Activated B cell treated with CpG ODN at 0.5 μM for 24 hours (primary cell): ENCODE measurements at places on chromosomes 11 and 22.

- DNase-seq = no peak
These were observed 19.5 kb downstream of the IL18BP start for GRCh38 chr11:72018171-72018570.

DNA sequence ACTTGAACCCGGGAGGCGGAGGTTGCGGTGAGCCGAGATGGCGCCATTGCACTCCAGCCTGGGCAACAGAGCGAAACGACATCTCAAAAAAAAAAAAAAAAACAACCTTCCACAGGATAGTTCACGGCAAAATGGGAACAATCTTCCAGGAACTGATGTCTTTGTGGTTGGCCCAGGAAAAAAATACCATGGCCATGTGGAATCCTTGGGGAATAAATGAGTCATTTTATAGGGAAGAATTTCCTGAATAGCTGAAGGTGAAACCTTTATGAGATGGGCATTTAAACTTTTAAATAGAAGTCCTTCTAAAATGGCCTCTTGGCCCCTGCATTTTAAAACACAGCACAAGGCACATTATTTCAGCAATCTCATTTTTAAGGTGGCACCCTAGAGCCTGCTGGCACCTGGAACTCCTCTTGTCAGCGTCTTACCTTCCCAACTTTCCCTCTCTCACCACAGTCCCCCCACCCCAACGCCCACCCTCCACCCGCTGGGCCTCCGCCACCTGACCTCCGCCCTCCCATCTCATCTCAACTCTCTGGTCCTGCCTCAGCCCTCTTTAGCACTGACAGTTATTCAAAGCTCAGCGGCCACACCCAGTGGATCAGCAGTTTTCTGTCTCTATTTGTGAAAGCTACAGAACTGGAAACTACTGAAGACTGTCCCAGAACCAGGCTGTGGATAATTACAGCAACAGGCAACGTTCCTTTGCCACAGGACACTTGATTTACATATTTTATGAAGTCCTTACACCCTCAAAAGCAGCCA is 43.1 kb downstream of the SCGB1A1 start:
- DNase-seq = no peak

- no peak for DNase-seq
These were observed 49.9 kb upstream of the LDLRAD3 start for GRCh38 chr11:35893796-35894475.

- DNase-seq = no peak
These were observed 269.4 kb downstream of the CTTN start for GRCh38 chr11:70667767-70668166.

GRCh38 chr11:118996926-118997626 is 862 bp upstream of the CENATAC start:
- DNase-seq = no peak

DNA sequence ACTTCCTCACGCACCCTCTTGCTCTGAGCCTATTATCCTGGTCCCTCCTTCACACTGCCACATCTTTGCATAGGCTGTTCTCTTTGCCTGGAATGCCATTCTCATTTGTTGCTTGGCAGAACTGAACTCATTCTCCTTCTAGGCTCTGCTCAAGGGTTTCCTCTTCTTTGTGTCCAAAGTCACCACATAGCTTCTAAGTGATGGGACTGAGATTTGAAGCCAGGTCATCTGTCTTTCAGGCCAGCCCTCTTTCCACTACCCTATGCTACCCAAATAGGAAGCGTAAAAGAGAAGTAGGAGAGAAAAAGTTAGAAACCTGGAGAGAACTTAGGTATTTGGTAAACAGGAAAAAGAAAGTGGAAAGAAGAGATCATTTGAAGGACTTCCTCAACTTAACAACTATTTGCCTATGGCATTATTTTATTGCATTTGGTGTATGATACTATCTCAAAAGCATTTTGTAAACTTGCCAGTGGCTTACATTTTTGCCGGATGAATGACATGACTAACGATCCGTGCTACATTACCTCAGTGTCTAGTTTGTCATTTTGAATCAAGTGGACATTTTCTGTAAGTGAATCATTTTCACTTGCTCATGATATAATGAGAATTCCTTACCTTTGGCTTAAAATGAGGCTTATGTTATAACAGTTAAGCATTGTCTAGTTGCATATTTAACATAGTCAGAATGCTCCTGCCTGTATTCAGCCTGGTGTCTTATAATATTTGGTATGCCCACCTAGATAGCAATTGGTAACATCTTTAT is 18.5 kb downstream of the NF2 start:
- no peak for DNase-seq

GRCh38 chr22:35539910-35540594 is 579 bp upstream of the RASD2 start:
- peak; percentile 78 for DNase-seq

DNA sequence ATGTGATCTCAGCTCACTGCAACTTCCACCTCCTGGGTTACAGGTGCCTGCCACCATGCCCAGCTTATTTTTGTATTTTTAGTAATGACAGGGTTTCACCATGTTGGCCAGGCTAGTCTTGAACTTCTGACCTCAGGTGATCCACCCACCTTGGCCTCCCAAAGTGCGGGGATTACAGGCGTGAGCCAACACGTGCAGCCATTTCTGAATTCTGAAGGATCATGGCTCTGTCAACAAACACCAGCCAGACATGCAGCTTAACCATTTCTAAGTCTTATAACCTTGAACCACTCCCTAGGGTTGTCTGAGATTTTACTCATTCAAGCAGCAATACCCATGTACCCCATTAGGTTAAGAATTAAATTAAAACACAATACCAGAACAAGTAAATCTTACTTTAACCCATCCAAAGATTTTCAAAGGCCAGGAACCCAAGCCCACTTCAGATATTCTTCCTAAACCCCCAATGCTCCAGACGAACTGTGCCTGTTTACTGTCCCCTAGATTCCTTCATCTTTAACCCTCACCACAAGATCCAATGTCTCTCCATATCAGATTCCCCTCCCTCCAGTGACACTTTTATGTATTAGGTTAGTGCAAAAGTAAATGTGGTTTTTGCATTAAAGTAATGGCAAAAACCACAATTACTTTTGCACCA is 4.0 kb downstream of the RPS13 start:
- no peak for DNase-seq

DNA sequence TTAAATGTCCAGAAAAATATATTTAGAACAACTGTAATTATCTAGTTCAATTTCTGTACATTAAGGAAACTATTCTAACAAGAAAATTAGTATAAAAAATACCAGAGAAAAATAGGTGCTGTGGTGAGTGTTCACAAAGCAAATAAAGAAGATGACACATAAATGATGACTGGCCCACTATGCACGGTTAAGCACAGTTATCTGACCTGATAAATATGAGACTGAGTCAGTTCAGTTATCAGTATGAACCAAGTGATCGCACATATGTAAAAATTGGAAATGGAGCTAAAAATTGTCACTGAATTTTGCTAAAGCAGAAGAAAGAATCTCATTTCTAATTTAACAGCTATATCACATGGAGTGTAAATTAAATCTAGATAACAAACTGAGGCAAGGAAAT is 18.8 kb upstream of the MAML2 start:
- no peak for DNase-seq

DNA sequence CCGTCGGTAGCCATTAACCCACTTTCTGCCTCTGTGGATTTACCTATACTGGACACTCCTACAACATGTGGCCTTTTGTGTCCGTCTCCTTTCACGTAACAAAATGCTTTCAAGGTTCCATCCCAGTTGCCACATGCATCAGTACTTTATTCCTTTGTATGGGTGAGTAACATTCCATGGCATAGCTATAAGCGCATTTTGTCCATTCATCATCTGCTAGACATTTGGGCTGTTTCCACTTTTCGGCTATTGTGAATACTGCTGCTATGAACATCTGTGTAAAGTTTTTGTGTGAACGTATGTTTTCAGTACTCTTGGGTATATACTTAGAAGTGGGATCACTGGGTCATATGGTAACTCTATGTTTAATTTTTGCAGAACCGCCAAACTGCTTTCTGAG is 257.2 kb downstream of the ST3GAL4 start:
- no peak for DNase-seq

- no peak for DNase-seq
These were observed 103.0 kb downstream of the DBX1 start for GRCh38 chr11:20056950-20057943.

GRCh38 chr11:133306019-133306418 is 226.3 kb downstream of the OPCML start:
- no peak for DNase-seq

GRCh38 chr11:93143800-93144199 is 54.0 kb downstream of the SLC36A4 start:
- no peak for DNase-seq

GRCh38 chr11:2088746-2089535 is 50.2 kb downstream of the IGF2 start:
- DNase-seq = no peak

- no peak for DNase-seq
These were observed 2.5 kb downstream of the PKP3 start for GRCh38 chr11:396511-396947.

GRCh38 chr11:44770401-44770800 is 43.6 kb downstream of the TSPAN18 start:
- no peak for DNase-seq

DNA sequence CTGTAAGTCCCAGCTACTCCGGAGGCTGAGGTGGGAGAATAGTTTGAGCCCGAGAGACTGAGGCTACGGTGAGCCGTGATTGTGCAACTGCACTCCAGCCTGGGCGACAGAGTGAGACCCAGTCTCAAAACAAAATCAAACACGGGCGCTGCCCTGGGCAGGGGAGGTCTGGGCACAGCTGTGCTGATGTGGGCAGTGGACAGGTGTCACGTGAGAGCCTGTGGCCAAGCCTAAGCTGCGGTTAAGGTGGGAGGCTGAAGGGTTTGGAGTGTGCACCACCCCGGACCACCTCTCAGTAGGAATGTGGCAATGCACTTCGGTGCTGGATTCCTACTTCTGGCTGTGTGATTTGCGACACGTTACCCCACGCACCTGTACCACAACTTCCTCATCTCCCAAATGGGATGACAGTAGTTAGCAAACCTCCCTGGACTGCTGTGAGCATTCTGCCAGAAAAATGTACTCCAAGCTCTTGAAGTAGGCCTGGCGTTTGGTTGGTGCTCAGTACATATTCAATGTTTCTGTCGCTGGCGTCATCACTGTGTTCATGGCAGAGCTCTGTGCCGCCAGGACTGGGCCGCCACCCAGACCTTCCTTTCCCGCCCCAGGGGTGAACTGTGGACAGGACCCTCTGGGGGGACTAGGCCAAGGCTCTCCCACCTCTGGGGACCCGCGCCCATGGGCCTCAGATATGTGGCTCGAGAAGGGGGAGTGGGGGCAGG is 807 bp upstream of the ZNF74 start:
- DNase-seq = no peak

DNA sequence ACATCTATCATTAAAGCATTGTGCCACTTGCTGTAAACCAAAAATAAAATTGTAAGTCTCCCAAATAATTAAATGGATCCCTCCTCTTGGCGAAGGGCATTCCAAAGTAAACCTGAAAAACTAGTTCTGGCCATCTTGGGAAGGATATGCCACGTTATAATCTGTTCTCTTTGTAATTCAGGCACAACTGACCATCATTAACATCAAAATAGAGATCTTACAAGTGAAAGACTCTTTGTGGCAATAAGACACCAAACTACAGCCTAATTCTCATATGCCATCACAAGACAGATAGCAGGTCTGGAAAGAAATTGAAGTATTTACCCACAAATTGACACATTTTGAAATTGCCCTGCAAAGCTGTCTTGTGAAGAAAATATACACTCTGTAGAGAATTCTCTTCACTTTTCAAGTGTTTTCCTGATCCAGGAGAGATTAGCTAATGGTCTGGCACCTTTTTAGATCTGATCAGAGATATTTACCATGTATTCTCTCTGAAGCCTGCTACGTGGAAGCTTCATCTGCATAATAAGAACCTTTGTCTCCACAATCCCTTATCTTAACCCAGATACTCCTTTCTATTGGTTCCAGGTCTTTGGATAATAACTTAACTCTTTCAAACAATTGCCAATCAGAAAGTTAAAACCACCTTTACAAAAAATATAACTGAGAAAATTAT is 630.4 kb upstream of the CCDC179 start:
- DNase-seq = no peak

DNA sequence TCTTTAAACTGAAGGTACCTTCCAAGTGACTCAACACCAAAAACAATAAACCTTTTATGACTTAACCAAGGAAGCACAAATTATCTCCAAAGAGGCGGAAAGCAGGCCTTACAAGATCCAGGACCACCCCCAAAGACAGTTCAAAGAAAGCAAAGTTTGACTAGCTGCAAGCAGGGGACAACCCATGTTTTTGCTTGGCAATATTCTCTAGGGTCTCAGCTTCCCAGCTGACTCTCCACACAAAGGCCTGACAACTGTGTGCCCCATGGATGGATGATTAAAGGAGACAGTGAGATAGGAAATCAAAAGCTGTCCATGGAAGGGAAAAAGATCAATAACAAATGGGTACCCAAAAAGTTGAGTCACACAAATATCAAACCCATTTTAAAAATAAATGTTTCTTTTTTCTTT is 232.2 kb downstream of the DDX10 start:
- no peak for DNase-seq

DNA sequence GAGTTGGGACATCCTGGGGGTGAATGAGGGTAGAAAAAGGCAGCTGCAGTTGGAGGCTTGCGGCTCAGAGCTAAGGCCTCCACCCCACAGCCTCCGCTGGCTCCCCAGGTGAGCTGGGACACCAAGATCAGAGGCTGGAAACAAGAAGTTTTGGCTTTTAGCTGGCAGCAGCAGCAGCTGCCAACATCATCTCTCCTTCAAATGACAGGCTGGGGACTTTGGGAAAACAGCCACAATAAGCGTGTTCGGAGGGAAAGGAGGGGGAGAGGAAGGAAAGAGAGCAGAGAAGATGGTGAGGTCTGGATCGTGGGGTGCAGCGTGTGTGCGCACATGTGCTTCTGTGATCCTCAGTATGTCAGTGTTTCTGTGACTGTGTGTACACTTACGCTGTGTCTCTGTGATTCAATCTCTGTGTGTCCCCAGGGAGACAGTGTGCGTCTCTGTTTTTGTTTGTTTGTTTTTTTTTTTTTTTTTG is 62.0 kb upstream of the RASD2 start:
- DNase-seq = no peak

GRCh38 chr11:6745465-6746015 is 26.2 kb downstream of the OR2AG2 start:
- no peak for DNase-seq

GRCh38 chr22:46331496-46331895 is 4.0 kb upstream of the TRMU start:
- DNase-seq = no peak

DNA sequence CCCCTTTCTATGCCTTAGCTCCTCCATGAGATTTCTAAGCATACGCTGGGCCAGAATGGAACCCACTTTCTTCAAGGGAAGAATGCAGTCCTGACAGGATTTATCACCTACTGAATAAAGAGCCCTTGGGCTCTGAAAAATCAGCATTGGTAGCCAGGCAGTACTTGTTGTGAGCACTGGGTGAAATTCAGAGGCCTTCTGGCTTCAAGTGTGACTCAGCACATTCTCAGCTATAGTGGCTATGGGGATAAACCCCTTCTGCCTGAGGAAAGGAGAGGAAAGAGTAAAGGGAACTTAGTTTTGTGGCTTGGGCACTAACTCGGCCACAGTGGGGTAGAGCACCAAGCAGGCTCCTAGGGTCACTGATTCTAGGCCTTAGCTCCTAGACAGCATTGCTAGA is 574.8 kb downstream of the JRKL start:
- DNase-seq = no peak
